NCI-H524 (cell line): ENCODE measurements at places on chromosomes 7 and 10.

GRCh38 chr10:99341860-99342490 lies 12.8 kb downstream of the CNNM1 start:
- no peak for DNase-seq

DNA sequence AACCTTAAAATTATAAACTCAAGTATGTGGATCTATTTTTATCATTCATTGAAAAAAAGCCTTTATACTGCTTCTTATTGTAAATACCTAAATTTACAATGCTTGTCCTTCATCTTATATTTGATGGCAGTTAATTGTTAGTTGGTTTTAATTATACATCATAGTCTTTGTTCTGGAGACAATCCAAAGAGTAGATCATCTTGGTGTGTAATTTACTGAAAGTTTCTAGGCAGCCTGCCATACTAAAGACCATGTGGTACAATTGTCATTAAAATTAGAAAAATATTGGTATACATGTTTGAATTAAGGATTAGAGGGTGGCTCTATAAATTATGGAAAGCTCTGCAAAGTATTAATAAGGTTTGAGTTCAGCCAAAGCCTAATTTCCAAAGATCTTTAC lies 231.4 kb downstream of the KCND2 start:
- DNase-seq = no peak

DNA sequence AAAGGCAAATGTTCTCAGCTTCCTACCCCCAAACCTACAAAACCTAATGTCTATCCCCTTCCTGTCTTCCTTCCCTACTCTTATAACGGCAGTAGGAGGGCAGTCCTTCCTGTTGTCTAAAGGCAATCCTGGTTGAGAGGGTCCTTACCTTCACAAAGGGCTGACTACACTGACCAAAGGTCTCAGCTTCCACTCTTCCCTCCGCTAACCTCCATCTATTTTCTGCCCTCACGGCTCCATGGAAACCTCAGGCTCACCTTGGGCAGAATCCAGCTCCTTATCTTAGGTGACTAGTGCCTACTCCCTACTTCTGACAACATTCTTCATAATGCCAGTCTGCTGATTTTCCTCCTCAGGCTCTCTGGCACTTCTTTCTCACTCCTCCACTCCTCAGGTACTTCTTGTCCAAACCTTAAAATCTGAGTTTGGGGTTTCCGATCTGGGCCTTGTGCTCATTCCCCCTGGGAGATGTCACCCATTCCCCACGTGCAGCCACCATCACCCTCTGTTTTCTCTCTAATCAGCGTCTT lies 542 bp downstream of the FBXL13 start:
- DNase-seq = no peak

- DNase-seq = no peak
Observed at GRCh38 chr10:30812018-30812851, 182.7 kb upstream of the LYZL2 start.
